Activated CD4-positive, CD25-positive, alpha-beta regulatory T cell treated with anti-CD3 and anti-CD28 coated beads, Interleukin-2, amount 50 U/mL, for 24 hours (primary cell): ENCODE measurements at places on chromosomes 6 and 20.
A peak's percentile ranks its signal among the peaks of the same experiment; 100 is the strongest.

DNA sequence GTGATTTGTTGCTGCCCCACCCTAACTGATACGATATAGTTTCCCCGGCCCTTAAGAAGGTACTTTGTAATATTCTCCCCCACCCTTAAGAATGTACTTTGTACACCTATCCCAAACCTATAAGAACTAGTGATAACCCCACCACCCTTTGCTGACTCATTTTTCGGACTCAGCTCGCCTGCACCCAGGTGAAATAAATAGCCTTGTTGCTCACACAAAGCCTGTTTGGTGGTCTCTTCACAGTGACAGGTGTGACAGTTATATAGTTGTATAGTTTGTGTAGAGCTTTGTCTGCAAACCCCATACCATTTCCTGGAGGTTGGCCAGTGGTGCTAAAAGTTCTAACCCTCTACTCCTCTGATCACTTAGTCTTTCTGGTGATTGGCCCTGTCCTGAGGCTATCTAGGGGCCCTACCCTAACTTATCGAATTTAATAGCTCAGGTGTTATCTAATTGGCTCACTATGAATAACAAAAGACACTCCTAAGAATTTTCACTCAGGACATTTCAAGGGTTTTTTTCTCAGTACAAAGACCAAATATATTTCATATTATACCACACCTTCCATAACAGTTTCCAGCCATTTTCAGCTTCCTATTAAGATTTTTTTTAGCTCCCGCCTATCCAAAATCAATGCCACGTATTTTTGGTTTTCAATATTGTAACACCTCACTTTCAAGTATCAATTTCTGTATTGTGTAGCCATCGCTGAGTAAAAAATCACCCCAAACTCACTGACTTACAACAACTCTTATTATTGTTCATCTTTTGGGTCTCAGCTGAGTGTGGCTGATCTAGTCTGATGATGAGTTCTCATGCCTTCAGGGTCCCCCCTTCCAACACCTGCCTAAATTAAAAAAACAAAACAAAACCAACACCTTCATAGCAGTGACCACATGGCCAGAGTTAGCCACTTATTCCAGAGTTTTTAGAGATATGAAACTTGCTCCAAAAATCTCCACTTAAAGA lies 9.8 kb upstream of the BTN1A1 start:
- ATAC-seq = no peak

- ATAC-seq = no peak
Measured at GRCh38 chr6:128710315-128710714, 172.6 kb upstream of the LAMA2 start.

DNA sequence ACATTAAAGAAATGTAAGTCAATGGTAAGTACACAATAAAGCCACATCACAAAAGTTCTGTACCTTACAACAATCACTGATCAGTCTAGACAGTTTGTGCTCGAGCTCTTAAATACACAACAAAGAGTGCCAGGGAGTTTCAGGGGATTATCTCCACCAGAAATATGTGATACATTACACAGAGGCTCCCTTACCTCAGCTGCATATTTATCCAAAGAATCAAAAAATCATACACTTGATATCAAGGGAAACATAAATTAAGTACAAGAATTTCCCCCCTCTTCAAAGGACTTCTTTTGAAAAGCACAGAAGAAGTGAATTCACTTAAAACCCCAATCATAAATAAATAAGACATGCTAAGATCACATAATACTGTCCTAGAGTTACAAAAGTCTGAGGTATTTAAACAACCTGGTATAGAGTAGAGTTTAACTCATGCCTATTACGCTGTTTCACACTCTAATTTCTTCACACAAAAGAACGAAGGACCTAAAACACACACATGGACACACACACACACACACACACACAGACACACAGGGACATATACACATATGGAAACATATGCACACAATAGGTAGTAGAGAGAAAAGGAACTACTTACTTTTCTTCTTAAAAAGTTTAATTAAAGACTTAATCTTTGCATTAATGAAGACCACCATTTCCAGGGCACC lies 528 bp downstream of the NHSL1 start:
- ATAC-seq = no peak

DNA sequence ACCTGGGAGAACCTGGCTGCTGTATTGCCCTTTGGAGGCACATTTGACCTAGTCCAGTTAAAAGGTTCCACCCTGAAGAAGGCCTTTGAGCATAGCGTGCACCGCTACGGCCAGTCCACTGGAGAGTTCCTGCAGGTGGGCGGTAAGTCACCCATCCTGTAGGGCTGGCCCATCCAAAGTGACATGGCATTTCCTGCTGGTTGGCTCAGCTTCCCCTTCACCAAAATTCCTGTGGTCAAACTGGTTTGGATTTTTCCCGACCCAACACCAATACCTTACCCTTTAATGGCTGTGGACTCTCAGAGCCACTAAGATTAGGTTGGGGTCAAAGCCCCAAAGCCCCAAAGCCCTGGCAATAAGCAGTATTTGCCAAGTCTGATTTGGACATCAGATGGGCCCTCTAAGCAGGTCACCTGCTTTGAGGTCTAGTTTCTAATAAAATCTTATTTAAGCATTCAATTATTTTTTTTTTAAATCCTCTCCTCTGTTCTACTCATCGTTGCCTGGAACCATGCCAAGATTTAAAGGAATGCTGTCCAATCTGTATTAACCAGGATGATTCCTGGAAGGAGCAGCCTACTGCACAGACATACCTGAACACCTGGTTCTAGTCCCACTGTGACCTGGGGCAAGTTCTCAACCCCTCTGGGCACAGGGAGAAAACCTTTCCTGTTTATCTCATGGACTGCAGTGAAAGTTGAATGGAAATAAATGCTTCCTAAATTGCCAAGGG lies 40.8 kb downstream of the NT5E start:
- no peak for ATAC-seq

DNA sequence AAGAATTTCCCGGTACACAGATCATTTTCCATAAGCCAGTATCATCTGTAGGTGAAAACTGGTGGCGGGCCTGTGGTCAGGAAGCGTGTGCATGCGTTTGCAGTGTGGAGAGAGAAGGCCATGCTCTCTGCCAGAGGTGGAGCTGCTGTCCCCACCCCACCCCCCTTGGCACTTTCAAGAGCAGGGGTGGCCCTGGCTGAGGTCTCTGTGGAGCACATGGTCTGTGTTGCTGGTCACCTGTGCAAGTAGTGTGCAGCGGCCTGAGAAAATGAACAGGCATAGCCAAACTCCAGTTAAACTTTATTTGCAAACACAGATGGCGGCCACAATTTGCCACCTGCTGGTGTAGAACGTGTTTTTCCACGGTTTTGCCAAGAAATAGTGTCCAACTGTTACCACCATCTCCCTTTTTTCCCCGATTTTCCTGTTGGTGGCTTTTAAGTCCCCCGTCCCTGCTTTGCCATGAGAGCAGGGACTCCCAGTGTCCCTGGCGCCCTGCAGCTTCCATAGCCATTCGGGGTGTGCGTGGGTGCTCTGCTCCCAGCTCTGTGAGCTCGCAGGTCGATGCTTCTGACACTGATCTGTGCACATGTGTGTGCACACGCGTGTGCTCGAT lies 2.5 kb downstream of the ADRM1 start:
- no peak for ATAC-seq

DNA sequence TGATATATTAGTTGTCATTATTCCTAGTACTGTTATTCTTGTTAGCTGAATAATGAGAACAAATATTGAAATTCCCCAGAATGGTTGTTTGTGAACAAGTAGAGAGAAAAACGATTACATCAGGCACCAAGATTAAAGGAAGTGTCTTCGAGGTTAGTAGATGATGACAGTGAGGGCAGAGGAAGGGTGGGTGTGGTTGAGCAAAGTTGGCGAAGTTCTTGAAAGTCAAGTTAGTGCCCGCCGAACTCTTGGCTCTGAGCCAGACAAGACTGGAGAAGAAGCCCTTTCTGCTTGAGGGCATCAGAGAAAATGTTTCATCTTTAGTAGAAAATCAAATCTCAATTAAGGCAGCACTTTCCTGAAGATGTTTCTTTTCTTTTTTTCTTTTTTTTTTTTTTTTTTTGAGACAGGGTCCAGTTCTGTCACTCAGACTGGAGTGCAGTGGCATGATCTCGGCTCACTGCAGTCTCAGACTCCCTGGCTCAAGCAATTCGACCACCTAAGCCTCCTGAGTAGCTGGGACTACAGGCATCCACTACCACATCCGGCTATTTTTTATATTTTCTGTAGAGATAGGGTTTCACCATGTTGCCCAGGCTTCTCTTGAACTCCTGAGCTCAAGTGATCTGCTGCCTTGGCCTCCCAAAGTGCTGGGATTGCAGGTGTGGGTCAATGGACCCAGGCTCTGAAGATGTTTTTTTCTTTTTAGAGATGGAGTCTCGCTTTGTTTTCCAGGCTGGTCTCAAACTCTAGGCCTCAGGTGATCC lies 77.1 kb downstream of the SGK1 start:
- peak; percentile 72 for ATAC-seq

GRCh38 chr6:31041372-31041974 lies 31.2 kb downstream of the MUC22 start:
- ATAC-seq = no peak

DNA sequence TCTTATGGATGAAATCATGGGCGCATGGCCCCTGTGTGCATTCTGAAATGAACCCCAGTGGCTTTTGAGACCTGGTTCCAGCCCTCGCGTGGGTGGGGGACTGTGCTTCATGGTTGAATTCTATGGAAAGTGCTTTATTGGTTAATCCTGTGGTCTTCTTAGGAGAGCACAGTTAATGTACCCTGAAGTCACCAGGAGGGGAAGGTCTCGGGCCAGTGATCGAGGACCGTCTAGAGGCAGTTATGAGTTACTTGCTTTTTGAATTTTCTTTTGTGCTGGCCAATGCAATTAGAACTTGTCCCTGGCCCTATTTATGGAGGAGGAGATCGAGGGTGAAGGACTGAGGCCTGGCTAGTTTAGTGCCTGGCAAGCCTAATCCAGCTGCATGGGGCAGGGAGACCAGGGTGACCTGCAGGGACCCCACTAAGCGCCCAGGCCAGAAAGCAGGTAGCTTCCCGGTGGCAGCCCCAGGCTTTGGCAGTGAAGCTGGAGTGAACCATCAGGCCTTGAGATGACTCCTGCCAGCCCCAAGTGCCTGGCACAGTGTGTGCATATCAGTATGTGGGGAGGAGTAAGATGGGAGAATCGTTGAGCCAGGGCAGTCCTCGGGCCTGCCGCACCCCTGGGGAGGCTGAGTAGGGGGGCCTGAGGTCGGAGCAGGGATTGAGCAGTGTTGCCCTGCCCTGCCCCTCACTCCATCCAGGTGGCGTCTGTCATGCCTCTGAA lies 144.6 kb upstream of the RNF24 start:
- ATAC-seq = no peak

DNA sequence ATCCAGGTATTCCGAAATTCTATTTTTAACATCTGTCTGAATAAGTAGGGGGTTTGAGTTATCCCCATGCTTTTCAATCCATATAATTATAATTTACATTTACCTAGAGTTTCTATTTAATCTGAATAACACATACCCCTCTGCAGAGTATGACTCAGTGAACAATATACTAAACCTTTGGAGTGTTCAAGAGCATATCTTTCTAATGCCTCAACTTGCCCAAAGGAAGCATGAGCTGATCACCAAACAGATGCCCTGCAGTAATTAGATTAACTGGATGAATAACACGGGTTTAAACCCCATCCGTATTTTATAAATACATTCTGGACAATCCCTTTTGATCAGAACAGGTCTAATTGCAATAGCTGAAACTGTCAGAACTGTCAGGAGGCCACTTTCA lies 897.1 kb downstream of the TFAP2A start:
- ATAC-seq = no peak

DNA sequence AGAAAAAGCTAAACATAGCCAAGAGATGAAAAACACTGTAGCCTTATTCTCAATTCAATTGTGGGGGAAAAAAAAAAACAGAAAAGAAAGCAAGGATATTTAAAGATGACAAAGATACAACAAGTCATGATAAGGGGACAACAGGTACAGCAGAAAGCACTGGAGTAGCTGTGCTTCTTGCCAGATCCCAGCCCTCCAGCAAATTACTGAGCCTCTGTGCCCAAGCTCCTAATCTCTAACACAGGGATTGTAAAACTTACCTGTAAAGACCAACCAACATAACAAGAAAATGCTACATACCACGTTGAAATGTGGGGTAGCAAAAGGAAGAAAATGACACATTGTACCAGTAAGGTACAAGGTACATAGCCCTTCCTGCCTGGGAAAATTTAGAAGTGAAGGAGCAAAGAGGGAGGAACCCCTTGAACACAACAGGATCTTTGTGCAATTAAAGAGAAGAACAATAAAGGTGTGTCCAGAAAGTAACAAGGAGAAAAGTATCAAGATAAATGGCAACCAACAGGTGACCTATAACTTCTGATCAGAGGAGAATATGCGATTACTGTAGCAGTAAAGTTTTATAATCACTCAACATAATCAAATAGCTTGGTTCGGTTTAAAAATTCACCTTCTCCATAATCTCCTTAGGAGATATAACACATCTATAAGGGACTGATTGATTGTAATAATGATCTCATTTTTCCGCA lies 30.6 kb downstream of the PREP start:
- no peak for ATAC-seq
